ENCODE measurements at places on chromosomes 2 and 18. TPM values are rescaled to one million over a fixed set of nuclear protein-coding genes. Genes with fewer than 3 reads are reported as not detected.

PAX8 gene
- 2.1 TPM for total RNA-seq

MPP4 gene
- total RNA-seq, result not detected

GALNT3 gene
- total RNA-seq, result 0.99 TPM

DUSP19 gene
- 4.6 TPM for total RNA-seq

CCDC148 gene
- 3.2 TPM for total RNA-seq

PTPN4 gene
- total RNA-seq, result 27.5 TPM

WDR35 gene
- 12.9 TPM for total RNA-seq

DNA sequence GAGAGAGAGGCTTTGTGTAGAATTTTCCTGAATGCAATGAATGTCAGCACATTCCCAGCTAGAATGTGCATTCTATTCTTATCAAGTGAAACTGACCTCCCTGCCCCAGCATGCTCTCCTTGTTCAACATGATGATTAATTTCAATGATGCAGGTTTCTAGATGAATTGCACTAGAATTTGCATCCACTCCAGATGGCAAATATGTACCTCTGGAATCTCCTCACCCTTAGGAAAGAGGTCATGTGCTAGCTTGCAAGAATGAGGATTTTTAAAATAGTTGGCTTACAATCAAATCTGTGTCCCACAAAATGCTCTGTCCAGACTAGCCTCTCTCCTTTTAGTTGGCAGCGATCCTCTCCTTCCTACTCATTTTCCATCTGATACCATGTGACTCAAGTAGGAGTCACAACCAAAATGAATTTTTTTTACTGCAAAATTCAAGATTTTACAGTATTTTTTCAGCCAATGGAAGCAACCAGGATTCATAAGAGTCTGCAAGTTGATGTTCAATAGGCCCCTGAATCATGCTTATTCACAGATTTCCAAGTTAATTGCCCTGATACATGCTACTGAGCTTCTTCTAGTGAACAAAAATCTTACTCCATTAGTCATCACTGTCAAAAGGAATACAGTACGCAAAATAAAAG, 21.0 kb upstream of the STAT4 start:
- H3K4me1 ChIP-seq, result peaks cover 13% of the 10 kb centered on the region
- DNase-seq, result no peak
- H3K27ac ChIP-seq, result no peak overlapping the region
- no peak overlapping the region for H3K4me3 ChIP-seq
- no peaks in the 10 kb centered on the region for H3K27me3 ChIP-seq
- no peaks in the 10 kb centered on the region for H3K36me3 ChIP-seq

GRCh38 chr2:197107291-197108269, 181.1 kb upstream of the PGAP1 start:
- DNase-seq, result no peak
- no peaks in the 10 kb centered on the region for H3K27me3 ChIP-seq
- H3K4me1 ChIP-seq, result peaks cover 29% of the 10 kb centered on the region
- peak overlapping the region; percentile 69 for H3K27ac ChIP-seq
- no peak overlapping the region for H3K4me3 ChIP-seq

DNA sequence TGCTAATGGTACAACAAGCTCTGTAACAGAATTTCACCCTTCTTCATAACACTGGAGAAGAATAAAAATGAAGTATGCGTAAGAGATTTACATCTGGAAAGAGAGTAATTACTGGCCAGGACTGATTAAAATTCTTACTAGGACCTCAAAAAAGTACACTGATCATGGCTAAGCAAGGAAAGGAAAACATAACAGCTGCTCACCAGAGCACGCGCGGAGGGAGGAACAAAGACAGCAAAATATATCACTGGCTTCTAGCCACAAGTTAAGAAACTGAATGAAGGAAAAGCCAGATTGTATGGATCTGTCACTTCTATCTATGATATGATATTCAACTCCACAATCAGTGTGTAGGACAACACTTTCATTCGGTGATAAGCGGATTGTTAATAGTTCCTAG, 15.6 kb upstream of the CYTIP start:
- no peaks in the 10 kb centered on the region for H3K4me1 ChIP-seq
- H3K27ac ChIP-seq, result no peak overlapping the region
- no peaks in the 10 kb centered on the region for H3K27me3 ChIP-seq
- no peak overlapping the region for H3K4me3 ChIP-seq

- no peak overlapping the region for H3K4me3 ChIP-seq
- H3K4me1 ChIP-seq, result no peaks in the 10 kb centered on the region
- no peaks in the 10 kb centered on the region for H3K27me3 ChIP-seq
- H3K27ac ChIP-seq, result no peak overlapping the region
- no peak for DNase-seq
- H3K36me3 ChIP-seq, result no peaks in the 10 kb centered on the region
Measured at GRCh38 chr2:179800776-179801175, 60.6 kb downstream of the ZNF385B start.

- no peak overlapping the region for H3K4me3 ChIP-seq
- H3K36me3 ChIP-seq, result peaks cover 96% of the 10 kb centered on the region
- no peaks in the 10 kb centered on the region for H3K27me3 ChIP-seq
- no peak for DNase-seq
- no peak overlapping the region for H3K27ac ChIP-seq
Measured at GRCh38 chr2:135168204-135168856, 116.2 kb downstream of the RAB3GAP1 start.

- H3K4me3 ChIP-seq, result no peak overlapping the region
- no peak for DNase-seq
- no peak overlapping the region for H3K27ac ChIP-seq
- H3K36me3 ChIP-seq, result no peaks in the 10 kb centered on the region
Measured at GRCh38 chr2:120565929-120566328, 169.7 kb upstream of the GLI2 start.

- peaks cover 23% of the 10 kb centered on the region for H3K4me1 ChIP-seq
- H3K27me3 ChIP-seq, result no peaks in the 10 kb centered on the region
- DNase-seq, result no peak
- H3K27ac ChIP-seq, result no peak overlapping the region
- no peak overlapping the region for H3K4me3 ChIP-seq
Measured at GRCh38 chr2:109270505-109271312, 141.7 kb downstream of the SH3RF3 start.

GRCh38 chr18:57249179-57249578, 102.3 kb downstream of the BOD1L2 start:
- H3K27me3 ChIP-seq, result no peaks in the 10 kb centered on the region
- no peak for DNase-seq
- no peak overlapping the region for H3K4me3 ChIP-seq
- H3K4me1 ChIP-seq, result no peaks in the 10 kb centered on the region
- H3K27ac ChIP-seq, result no peak overlapping the region

- DNase-seq, result no peak
- no peaks in the 10 kb centered on the region for H3K27me3 ChIP-seq
- no peaks in the 10 kb centered on the region for H3K36me3 ChIP-seq
Measured at GRCh38 chr2:198004921-198005829, 200.8 kb downstream of the PLCL1 start.

- no peak overlapping the region for H3K4me3 ChIP-seq
- no peak for DNase-seq
- peak overlapping the region; percentile 60 for H3K27ac ChIP-seq
Measured at GRCh38 chr2:237591141-237591881, 777 bp upstream of the RAB17 start.

DNA sequence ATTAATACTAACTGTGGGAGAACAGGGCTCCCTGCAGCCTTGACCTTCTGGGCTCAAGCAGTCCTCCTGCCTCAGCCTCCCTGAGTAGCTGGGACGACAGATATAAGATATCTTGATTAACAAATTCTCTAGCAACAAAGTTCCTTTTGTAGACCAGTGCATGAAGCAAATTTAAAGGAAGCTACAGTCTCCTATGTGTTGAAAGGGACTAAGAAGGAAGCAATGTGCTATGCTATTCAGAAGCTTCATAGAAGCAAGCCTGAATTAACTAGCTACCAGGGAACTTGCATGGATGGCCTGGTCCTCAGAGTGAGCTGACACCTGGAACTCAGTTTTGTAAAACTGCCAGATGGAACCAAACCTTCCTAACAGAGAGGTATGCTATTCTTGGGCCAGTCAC, 33.2 kb downstream of the RAPH1 start:
- no peak for DNase-seq
- H3K27ac ChIP-seq, result no peak overlapping the region
- no peaks in the 10 kb centered on the region for H3K27me3 ChIP-seq
- H3K36me3 ChIP-seq, result no peaks in the 10 kb centered on the region
- H3K4me1 ChIP-seq, result peaks cover 5% of the 10 kb centered on the region

DNA sequence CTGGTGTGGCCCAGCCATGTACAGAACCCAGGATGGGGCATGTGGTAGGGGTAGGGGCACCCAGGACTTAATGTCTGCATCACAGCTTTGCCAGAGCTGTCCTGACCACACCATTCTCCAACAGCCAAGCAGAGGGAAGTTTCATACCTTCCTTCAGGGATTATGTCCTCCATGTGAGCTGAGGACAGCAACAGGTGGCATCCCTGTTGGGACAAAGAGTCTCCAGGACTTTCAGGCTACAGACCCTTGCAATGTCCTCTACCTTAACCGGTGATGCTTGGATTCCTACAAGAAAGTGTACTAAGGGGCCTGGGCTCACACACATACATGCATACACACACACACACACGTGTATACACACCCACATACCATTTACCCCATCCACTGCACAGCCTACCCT, 227.0 kb upstream of the SIX2 start:
- H3K27ac ChIP-seq, result no peak overlapping the region
- H3K4me3 ChIP-seq, result no peak overlapping the region
- no peaks in the 10 kb centered on the region for H3K36me3 ChIP-seq
- peak; percentile 34 for DNase-seq
- H3K27me3 ChIP-seq, result no peaks in the 10 kb centered on the region

DNA sequence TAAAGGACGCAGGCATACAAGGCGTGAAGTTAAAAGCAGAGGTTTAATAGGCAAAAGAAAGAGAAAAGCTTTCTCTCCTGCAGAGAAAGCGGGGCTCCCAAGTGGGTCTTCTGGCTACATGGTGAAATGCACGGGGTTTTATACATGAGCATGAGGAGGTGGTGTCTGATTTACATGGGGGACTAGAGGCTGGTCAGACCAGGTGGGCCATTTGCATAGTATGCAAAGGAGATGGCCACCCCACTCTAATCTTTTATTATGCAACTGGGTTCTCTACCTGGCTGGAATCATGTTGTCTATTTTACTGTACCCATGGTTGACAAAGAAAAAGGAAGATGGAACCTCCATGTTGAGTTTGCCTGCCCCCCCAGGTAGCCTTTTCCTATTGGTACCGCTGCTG, 356.2 kb downstream of the KCNJ3 start:
- H3K27me3 ChIP-seq, result no peaks in the 10 kb centered on the region
- H3K4me3 ChIP-seq, result no peak overlapping the region
- no peaks in the 10 kb centered on the region for H3K36me3 ChIP-seq
- no peak for DNase-seq
- H3K27ac ChIP-seq, result no peak overlapping the region

DNA sequence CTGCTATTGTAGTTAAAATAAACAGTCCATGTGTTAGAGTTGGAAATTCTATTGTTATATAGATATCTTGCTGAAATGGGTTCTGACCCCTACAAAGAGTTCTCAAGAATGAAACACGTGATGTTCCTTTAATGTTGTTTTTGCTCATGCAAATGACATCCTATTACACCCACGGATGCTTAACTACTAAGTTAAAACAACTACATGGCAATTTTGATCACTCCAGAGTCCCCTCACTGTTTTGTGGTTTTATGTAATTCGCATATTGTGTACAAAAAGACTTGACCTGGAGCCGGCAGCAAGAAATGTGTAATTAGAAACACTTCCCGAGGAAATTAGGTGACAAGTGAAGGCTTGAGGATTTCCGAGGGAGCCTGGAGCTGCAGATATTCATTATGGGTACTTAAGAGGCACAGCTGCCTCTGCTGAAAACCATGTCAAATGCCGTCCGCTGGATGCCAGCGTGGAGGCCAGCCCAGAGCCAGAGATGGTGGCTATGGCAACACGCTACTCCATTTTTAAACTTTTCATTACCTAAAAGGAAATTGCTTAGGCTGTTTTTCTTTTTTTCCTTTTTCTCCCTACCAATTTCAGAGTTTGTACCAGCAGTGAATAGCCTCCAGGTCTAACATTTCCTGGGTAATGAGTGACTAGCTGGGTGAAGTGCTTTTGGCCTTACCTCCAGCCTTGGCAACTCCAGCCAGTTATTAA, 21.0 kb upstream of the CABLES1 start:
- H3K27ac ChIP-seq, result no peak overlapping the region
- H3K4me1 ChIP-seq, result peaks cover 6% of the 10 kb centered on the region

- H3K4me3 ChIP-seq, result no peak overlapping the region
- H3K4me1 ChIP-seq, result no peaks in the 10 kb centered on the region
- no peaks in the 10 kb centered on the region for H3K27me3 ChIP-seq
- H3K36me3 ChIP-seq, result no peaks in the 10 kb centered on the region
Measured at GRCh38 chr2:70475266-70475665, 78.4 kb downstream of the TGFA start.

DNA sequence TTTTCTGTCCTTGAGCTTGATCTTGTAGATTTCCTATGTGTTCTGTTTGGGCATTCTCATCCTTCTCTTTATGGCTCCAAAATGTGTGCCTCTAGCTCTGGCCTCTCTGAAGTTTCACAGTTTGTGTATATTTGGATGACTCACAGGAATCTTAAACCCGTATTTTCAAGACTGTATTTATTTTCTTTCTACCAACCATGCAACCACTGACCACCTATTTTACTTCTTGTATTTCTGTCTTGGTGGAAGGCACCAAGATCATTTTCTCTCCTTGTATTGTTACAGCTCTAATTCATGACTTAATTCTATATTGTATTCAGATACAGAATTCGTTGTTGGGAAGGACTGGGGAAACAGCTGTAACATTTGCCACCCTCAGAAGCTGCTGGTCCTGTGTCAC, 39.5 kb downstream of the ACSL3 start:
- H3K4me1 ChIP-seq, result peaks cover 15% of the 10 kb centered on the region
- no peak overlapping the region for H3K4me3 ChIP-seq
- no peak for DNase-seq
- peak overlapping the region; percentile 37 for H3K27ac ChIP-seq

DNA sequence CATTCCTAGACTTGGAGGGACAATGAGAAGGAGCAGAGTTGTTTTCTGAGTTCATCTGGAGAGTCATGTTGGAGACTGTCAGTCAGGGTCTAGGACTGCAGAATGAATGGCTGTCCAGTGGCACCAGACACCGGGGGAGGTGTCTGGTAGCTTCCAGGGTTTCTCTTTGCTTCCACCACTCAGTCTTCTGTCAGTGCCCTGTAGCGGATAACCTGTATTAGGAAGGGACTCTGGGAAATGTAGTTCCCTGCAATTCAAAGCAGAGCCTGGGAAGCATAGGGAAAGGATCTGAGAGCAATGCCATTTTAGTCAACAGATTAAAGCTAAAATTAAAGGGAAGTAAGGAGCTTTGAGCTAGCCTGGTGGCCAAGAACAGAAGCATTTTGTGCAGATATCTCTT, 257.9 kb downstream of the THSD7B start:
- no peaks in the 10 kb centered on the region for H3K27me3 ChIP-seq
- H3K4me3 ChIP-seq, result no peak overlapping the region
- H3K27ac ChIP-seq, result no peak overlapping the region
- H3K36me3 ChIP-seq, result no peaks in the 10 kb centered on the region
- DNase-seq, result no peak
- no peaks in the 10 kb centered on the region for H3K4me1 ChIP-seq

Data from esophagus muscularis mucosa (tissue), 4 donors.